ENCODE measurements at places on chromosomes 11 and 22.

GRCh38 chr11:23502826-23503225 is 642.6 kb upstream of the CCDC179 start:
- DNase-seq, result no peak

DNA sequence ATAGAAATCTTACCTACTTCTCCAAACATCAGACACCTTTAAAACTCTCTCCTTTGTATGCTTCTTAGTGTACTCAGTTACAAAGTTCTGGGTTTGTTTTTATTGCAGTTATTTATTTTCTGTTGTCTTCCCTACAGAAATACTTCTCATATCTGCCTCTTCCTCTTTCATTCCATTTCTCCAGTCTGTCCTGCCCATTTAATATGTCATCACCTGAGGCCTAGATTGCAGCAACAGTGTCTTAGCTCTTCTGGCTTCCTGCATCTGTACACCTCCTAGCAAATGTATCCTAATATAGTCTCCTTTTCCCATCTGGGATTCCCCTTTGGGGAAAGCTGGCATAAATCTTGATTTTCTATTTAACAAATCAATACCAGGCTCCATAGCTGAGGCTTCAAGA is 34.9 kb upstream of the PCF11 start:
- DNase-seq, result no peak

- no peak for DNase-seq
These were observed 10.3 kb upstream of the IL2RB start for GRCh38 chr22:37160027-37160426.

GRCh38 chr22:43218786-43219185 is 31.9 kb upstream of the TTLL12 start:
- DNase-seq, result no peak

DNA sequence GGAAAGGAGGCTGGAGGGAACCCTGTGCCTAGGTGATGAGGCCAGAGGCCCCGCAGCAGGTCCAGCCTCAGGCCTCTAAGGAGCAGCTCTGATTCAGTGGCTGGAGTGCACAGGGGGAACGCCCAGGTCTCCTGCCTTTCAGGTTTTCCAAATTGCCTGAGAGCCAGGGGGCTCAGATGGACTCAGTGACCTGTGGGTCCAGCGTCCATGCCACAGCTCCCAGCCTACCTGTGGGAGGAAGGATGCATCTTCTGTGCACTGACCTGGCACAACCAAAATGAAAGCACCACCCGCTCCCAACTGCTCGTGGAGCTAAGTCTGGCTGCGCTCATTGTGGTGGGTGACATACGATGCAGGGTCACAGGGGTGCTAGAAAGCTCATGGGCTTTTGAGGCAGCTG is 82.8 kb downstream of the FEZ1 start:
- no peak for DNase-seq
